ENCODE measurements at places on chromosomes 2 and 18. TPM values are rescaled to one million over a fixed set of nuclear protein-coding genes. Genes with fewer than 3 reads are reported as not detected.

LHCGR gene
- total RNA-seq = not detected

GCG gene
- not detected for total RNA-seq

POMC gene
- total RNA-seq = 0.59 TPM

KLHL41 gene
- 1.2 TPM for total RNA-seq

PROC gene
- total RNA-seq = 0.29 TPM

HES6 gene
- total RNA-seq = 4.0 TPM

ADAM23 gene
- 0.29 TPM for total RNA-seq

VAPA gene
- 316 TPM for total RNA-seq

G6PC2 gene
- total RNA-seq = not detected

DYSF gene
- 4.3 TPM for total RNA-seq

NPPC gene
- not detected for total RNA-seq

RESP18 gene
- total RNA-seq = not detected

TUBA3E gene
- total RNA-seq = not detected

MATN3 gene
- 2.4 TPM for total RNA-seq

EXOC6B gene
- 24.5 TPM for total RNA-seq

RNU2-63P gene
- total RNA-seq = not detected

MAP3K19 gene
- total RNA-seq = not detected

STK39 gene
- total RNA-seq = 20.9 TPM

SKA1 gene
- 2.9 TPM for total RNA-seq

KIAA2012 gene
- not detected for total RNA-seq

RHOB gene
- 161 TPM for total RNA-seq

ICA1L gene
- total RNA-seq = 8.7 TPM

RTP5 gene
- not detected for total RNA-seq

RBKS gene
- total RNA-seq = 1.1 TPM

CDH2 gene
- total RNA-seq = 78.7 TPM

SPP2 gene
- total RNA-seq = not detected

ERBB4 gene
- not detected for total RNA-seq

NEU4 gene
- not detected for total RNA-seq

CCDC85A gene
- 0.29 TPM for total RNA-seq

MC2R gene
- not detected for total RNA-seq
